ENCODE measurements at places on chromosomes 1 and 21.

DNA sequence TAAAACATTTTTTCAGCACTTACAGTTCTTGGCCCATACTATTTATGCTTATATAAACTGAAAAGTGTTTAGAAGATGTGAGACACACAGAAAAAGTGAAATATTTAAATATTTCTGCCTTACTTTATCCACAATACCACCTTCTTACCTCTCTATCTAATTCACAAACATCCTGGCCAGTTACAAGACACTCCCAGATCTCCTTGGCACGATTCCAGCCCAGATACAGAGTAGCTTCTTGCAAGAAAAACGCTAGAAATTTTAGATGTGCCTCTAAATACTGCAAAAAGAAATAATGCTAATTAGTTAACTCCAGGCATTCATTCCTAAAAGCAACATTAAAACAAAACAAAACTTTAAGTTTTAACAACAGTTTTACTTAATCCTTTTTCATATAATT is 68.4 kb downstream of the USP24 start:
- DNase-seq = no peak

DNA sequence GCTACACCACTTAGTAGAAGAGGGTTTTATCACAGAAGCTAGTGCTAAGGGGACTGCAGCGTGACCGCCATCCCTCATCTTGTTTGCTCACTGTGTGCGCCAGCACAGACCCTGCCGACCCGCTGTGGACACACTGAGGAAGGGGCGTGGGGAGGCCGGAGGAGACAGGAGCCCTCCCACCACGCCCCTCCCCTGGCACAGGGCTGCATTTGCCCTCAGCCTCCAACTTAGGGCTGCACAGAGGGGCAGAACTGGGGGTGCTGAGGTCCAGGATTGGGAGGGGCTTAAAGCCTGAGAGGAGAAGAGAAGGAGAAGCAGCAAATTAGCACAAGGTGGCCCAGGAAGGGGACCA is 37.2 kb downstream of the RRP1 start:
- DNase-seq = no peak

DNA sequence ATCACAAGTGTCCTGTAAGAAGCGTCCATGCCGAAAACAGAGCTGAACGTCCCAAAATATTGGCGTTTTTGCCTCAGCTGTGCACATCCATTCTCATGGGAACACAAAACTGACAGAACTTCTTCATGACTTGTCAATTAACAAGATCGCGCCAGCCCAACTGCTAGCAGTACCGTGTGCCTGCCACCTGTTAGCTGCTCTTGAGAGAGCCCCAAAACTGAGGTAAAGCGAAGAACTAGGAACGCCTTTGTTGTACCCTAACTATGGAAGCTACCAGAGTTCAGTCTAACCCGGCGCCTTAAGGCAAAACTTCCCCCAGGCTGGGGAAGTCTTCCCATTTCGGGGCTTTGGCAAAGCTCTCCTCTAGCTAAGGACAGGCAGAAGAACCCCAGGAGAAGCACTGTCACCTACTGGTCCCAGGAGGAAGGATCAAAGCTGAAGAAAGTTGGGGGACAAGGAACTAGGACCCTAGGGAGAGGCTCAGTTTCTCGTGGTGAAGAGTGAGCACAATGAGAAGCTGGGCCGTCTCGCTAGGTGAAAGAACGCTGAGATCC is 719 bp downstream of the EYA3 start:
- no peak for DNase-seq

- DNase-seq = no peak
Observed at GRCh38 chr1:47371016-47371517, 37.5 kb downstream of the CMPK1 start.

DNA sequence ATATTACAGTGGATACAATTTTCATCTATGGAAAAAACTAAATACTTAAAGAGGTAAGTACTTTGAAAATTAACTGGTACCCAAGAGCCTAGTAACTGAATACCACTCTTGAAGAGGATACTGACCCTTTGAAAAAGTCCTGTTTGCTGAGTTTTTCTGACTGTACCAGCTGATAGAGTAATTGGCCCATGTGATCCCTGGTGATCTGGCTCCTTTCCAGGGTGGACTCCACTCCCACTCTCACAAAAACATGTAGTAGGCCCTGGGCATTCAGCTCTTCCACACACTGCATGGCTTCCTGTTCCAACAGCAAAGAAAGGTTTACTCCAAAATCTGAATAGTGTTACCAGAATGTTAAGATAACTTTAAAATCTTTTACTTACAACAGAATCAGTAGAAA is 53.6 kb upstream of the HP1BP3 start:
- DNase-seq = no peak

DNA sequence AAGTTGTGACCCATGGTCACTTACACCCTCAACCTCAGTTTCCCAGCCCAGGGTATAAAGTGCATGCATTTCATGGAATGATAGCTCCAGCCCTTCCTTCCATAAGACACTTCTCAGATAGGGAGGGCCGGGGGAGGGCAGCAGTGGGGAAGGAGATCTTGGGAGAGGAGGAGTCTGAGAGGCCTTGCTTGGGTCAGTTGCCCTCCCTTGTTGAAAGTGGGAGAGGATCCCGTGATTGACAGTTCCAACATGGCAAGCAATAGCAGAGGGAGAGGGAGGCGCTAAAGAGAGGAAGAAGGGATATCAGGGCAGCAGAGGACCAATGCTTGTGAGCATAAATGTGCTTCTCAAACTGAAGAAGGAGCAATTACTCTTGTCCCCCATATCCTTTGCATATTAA is 244.4 kb downstream of the CHRM3 start:
- no peak for DNase-seq

GRCh38 chr1:96036763-96037162 is 684.8 kb upstream of the PTBP2 start:
- DNase-seq = no peak

- no peak for DNase-seq
Observed at GRCh38 chr1:110164725-110165350, 14.5 kb downstream of the SLC6A17 start.

DNA sequence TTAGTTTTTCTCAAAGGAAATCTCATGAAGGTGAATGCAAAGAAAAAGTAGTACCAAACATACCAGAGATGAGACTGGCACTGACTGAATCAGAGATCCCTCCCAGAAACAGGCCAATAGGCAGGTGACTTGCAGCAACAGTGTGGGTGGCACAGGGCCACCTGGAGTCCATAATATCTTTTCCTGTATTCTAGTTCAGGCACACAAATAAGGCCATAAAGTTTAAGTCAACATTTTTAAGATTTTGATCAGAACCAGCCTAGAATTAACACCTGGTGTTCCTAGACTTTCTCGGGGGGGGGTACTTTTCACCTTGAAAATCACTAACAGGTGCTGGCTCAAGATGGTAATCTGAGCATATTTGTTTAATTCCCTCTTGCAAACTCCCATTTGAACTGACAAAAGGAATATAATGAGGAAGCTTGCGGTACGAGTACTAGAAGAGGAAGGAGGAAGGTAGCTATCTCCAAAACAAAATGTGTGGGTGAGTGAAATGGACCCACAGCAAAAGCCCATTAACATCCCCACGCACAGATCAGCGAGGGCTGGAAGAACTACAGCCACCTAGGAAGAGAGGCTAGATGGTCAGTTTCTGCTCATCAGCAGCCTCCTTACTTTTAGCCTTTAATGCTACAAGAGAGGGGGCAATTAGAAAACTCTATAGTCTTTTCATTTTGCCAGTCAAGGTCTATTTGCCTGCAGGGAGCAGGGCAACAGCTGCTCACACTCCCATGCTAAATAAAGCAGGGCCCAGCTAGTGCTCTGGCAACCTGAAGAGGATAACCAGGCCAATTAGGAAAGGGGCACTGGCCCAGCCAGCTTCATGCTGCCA is 18.9 kb downstream of the SDE2 start:
- no peak for DNase-seq

DNA sequence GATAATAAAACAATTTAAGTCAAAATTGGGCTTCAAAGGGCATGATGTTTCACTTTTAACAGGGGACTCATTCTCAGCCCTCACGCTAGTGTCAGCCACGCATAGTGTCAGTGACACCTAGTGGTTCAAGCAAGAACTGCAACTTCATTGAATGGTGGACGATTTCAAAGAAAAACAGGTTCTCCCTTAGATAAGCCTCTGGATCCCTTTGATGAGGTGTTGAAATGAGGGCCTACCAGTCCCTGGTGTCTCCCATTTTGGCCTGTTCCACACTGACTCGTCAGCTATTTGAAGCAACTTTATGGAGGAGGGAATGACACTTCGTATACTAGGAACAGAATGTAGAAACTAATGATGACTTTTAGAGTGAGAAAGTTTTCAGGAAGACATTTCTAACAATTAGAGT is 56.2 kb downstream of the FCRL5 start:
- peak; percentile 81 for DNase-seq

DNA sequence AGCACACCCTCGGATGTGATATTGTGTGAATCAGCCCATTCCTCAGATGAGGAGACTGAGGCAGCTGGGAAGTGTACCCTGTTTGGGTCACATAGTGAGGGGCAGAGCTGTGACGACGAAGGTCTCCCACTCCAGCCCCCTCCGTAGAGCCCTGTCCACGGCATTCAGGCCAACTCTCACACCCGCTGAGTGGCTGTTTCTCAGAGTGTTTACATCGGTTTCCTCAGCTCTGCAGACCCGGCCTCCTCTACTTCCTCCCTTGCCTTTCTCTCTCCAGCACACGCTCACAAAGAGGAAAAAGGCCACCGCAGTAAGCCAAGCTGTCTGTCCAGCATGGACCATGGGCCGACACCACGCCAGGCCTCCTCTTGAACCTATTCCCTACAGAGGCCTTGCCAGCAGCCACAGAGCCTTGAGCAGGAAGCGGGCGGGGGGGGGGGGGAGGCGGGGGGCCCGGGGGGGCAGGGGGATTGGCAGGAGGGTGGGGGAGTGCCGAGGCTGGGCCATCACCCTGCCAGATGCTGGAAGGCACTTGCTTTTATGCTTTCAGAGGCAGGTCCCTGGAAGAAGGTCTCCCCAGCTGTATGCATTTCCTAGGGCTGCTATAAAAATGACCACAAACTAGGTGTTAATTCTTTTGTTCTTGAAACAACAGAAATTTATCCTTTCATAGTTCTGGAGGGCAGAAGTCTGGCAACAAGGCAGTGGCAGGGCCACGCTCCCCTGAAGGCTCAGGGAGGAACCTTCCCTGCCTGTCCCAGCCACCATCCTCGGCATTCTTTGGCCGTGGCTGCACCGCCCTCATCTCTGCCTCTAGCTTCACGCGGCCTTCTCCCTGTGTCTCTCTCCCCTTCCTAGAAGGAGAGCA is 178.4 kb downstream of the PSMG1 start:
- DNase-seq = no peak

- DNase-seq = no peak
Observed at GRCh38 chr21:22224261-22224660, 1226.1 kb downstream of the NCAM2 start.

- DNase-seq = no peak
Observed at GRCh38 chr1:204545881-204546280, 29.7 kb downstream of the MDM4 start.

GRCh38 chr1:83964153-83964552 is 34.8 kb downstream of the TTLL7 start:
- no peak for DNase-seq

DNA sequence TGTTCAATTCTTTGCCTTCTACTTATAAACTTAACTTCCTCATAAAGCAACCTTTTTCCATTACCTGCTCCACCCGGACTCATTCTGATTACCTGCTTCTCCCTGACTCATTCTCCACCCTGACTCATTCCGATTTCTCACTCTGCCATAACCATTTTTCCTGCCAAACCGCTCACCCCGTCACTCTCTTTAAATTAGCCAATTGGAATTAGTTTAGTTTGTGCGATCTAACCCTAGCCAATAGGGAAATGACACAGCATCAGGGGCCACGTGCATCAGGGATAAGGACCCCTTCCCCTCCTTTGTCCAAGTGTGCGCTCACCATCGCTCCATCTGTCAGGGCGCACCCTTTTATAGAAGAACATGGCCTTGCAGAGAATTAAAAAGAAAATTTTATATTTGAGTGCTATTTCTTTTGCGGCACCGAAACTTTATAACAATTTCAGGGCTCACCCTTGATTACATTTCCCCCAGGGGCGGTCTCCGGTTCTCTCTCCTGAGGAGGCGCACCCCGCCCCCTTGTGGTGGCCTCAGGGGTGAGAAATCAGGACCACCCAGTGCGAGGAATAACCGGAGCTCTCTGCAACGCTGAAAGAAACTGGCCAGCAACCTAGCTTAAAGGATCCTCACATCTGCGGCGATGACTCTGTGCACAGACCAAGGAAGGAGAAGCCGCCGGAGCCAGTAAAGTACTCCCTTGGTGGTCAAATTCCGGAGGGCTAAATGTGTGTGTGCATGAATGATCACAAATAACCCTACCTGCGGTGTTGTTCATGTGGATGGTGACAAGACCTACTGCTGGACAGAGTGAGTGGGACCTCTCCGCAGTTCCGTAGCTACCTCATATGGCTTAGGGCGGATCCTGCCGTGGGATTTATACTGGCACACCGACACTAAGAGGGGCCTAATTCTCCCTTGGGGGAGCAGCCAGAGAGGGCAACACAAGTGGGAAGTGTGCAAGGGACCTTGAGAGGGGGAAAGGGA is 30.3 kb upstream of the CBR3 start:
- peak; percentile 52 for DNase-seq

- no peak for DNase-seq
Observed at GRCh38 chr1:145906954-145907753, 2.7 kb downstream of the ITGA10 start.

DNA sequence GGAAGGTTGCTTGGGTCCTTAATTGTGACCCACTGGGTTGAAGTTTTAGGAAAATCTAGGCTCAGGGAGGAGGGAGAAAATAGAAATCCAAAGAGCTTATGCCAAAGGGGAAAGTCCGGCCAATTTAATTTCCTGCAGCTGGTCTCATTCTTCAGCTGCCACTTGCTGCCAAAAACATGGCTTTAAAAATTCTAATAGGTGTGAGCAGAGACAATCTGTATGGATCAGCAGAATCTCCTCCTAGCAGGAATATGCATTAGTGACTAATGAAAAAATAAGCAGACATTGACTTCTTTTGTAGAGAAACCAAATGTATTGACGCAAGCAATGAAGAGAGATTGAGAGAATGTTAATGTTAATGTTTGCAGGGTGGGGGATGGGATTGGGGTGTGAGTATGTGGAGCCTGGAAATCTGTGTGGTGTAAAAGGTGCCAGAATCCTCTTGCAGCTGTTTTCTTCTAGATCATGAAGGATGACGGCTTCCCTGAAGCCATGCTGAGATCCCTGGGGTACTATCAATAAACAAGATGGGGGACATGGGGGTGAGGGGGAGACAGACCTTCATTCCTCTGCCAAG is 35.3 kb downstream of the VWA5B1 start:
- DNase-seq = peak; percentile 45

- DNase-seq = peak; percentile 75
Observed at GRCh38 chr1:235093013-235093695, 35.5 kb downstream of the TOMM20 start.

DNA sequence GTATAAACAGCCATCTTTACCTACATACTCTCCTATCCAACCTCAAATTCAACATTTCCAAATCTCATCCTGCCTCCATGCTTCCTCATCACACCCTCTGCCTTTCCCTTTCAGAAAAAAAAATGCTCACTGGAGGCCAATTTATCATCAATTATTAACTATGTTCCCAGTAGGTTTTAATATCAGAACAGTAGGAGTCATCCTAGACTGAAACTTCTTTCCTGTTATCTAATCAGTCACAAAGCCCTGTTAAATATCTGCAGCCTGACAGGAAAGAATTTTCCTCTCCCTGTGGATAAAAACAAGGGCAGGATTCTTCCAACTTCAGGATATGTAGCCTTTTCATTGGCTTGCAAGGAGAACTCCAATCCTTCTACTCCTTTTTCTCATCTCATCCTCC is 28.4 kb downstream of the EGLN1 start:
- DNase-seq = no peak

Measured in brain (organoid and tissue), 16 donors.